Esophagus muscularis mucosa (tissue), 4 donors: ENCODE measurements at places on chromosomes 7 and 10. TPM values are rescaled to one million over a fixed set of nuclear protein-coding genes. Genes with fewer than 3 reads are reported as not detected.
A peak's percentile ranks its signal among the peaks of the same experiment; 100 is the strongest.

- no peak for DNase-seq
These were observed 158.9 kb upstream of the TNRC18 start for GRCh38 chr7:5582532-5582935.

DNA sequence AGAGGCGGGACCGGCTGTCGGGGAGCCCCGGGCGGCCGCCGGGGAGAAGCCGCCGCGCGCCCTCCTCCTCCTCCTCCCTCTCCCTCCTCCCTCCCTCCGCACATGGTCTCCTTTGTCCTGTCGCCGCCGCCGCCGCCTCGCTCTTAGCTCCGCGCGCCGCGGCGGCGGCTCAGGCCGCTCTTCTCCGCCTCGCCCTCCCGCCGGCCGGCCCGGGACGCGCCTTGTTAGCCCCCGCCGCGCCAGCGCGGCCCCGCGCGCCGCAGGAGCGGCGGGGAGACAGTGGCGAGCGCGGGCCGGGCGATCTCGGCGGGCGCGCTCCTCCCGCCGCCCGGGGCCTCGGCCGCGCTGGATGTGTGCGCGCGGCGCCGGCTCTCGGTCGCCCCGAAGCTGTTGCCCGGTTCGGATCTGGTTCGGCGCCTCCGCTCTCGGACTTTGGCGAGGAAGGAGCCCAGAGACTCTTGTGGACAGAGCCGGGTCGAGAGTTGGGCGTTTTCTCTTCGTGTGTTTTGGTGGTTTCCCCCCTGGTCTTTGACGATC, 437.4 kb upstream of the GALNT17 start:
- no peak for DNase-seq

- DNase-seq, result no peak
These were observed 33.8 kb upstream of the SFMBT2 start for GRCh38 chr10:7444551-7445121.

GRCh38 chr10:63677001-63677400, 155.8 kb downstream of the REEP3 start:
- DNase-seq, result no peak

DNA sequence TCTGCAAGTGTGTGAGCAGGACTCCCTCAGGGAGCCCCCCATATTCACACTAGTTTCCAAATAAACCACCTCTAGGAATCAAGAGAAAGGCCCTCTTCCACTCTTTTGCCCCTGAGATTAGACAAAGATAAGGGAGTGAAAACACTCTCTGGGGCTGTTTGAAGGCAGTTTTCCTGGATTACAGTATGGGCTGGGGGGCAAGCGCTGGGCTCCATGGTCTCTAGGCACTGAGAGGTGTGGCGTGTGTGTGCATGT, 1.0 kb downstream of the AQP1 start:
- DNase-seq, result no peak

DNA sequence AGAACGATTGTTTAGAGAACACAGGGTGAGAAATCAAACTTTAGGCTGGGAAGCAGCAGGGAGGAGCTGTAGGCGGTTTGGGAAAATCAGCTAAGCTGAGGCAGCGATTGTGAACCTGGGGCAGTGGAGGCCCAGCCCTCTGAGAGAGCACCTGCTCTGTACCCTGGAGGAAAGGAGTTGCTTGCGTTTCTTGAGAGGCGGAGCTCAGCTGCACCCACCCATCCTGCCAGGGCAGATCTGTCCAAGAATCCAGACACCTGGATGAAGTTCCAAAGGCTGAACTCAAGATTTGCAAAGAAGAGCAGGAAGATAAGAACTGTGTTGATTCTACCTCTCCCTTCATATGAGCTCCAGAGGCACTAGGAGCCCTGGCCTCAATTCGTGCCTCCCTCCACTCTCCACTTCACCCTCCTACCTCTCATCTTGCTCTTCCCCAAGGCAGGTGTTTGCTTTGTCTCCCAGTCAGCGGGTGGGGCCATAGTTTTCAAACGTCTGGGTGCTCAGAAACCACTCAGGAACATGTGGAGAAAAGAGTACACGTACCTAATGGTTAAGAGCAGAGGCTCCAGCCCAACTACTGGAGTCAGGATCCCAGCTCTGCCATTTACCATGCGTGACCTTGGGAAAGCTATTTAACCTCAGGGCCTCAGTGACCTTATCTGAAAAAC, 21.5 kb upstream of the TMEM213 start:
- DNase-seq, result no peak

DNA sequence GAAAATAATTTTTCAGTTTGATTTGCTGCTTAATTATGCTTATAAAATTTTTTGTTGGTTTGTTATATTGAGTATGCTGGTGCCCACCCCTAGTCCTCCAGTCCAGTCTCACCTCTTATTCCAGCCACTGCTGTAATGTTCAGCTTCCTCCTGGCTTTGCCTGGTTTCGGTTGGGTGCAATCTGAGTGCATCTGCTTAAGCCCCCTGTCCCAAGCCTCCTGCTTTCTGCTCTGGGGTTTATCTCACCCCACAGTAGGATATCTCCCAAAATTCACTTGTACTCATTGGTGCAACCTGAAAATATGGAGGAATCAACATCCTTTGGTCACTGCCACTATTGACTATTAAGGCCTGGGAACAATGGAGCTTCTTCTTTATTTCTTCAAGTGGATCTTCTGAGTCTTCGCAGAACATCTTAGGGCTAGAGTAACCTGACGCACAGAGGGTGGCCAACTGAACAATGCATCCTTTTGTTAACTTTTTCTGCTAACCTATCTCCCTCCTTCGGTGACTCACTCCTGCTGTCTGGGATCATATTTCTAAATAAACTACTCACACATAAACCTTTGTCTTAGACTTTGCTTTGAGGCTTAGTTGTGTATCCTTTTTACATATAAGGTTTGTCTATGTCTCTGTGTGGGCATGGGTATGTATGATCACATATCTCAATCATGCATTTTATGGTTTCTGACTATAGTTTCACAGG, 19.1 kb upstream of the SOSTDC1 start:
- no peak for DNase-seq

- DNase-seq, result no peak
These were observed 730.0 kb upstream of the SORCS1 start for GRCh38 chr10:107894516-107894915.

GRCh38 chr10:47381427-47382379, 2.4 kb downstream of the ZNF488 start:
- no peak for DNase-seq

DNA sequence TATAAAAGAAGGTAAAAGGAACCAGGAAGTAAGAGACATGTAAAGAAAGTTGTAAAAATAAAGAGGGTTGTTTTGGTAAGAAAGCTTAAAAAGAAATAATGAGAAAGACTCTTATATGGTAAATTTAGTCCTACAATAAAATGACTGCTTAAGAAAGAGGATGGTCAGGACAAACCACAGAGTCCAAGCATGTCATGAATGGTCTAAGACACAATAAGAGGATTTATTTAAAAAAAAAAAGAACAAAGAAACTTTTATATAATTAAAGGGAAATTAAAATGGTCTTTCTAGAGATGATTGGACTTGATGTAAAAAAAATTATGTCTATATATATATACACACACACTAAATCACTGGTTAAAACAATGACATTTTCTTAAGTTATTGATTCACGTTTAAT, 18.2 kb downstream of the ATAD1 start:
- no peak for DNase-seq

DNA sequence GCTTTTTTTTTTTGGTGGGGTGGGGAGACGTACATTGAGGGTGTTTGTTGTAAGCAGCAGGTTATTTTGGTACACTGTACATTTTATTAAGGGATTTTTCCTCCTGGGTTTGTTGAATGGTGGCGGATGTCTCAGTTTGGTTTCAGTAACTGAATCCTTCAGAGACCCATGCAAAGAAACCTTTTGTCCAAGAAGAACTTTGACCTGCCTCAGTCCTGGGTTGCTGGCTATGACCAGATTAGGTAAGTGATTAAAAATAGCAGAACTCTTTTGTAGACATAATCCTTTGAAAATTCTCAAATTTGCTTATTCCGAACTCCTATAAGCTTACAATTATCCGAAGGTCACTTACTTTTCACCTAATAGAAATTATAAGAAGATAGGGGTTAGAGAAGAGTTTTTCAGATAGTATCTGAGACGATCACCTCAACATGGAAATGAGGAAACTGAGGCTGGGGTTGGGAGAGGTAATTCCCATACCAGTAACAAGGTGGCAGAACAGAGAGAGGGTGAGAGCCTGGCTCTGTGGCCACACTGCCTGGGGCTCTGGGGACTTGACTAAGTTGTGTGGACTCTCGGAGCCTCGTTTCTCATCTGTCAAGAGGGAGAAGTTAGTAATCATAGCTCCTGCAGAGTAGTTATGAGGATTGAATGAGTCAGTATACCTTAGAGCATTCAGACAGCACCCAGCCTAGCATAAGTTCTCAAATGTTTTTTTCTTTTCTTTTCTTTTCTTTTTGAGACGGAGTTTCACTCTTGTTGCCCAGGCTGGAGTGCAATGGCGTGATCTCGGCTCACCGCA, 87.4 kb downstream of the CCNY start:
- DNase-seq, result no peak

DNA sequence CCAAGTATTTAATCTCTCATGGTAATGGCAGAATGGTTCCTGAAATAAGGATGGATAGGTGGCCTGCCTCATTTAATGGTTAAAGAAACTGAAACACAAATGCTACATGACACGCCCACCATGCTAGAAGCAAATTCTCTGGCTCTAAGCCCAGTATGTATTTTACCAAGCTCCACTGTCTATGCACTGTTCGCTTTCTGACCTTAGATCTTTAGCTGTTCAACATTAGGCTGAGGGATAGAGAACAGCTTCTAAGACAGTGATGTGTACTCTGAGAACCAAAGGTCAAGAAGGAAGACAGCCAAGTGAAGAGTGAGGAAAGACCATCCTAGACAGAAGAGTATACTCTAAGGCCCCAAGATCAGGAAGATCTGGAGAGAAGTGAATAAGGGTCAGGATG, 26.6 kb downstream of the FAM3C start:
- DNase-seq, result no peak

GRCh38 chr10:103712146-103712545, 143.2 kb downstream of the SH3PXD2A start:
- DNase-seq, result no peak

DNA sequence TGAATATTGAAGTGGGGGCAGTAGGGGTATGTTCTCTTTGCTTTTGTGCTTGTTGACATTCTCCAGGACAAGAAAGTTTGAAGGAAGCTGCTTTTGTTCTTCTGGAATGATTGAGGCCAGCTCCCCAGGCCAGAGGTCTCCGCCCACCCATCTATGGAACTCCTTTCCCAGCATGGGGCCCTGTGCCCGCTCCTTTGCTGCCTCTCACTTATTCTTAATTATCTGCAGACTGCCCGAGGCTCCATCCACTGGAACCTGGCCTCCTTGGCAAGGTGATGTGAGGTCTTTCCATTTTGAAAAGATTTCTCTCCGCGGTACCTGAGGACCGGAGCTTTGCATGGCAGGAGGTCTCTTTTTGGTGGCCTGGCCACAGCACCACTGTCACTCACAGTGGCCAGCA, 39.3 kb upstream of the MKI67 start:
- peak; percentile 89 for DNase-seq

FKBP14 gene
- 8.3 TPM for total RNA-seq

TMEM236 gene
- 0.78 TPM for total RNA-seq

EBLN1 gene
- not detected for total RNA-seq

GNAI1 gene
- total RNA-seq, result 61.0 TPM

BTRC gene
- total RNA-seq, result 10.1 TPM

CTAGE4 gene
- not detected for total RNA-seq

NPSR1 gene
- not detected for total RNA-seq

H2BK1 gene
- total RNA-seq, result not detected
